ENCODE measurements at places on chromosomes 7 and 10. TPM values are rescaled to one million over a fixed set of nuclear protein-coding genes. Genes with fewer than 3 reads are reported as not detected.

GRCh38 chr10:109430043-109430760 lies 493.1 kb downstream of the XPNPEP1 start:
- DNase-seq: no peak

- no peak for DNase-seq
Observed at GRCh38 chr7:148397985-148398384, 192.6 kb upstream of the C7orf33 start.

DNA sequence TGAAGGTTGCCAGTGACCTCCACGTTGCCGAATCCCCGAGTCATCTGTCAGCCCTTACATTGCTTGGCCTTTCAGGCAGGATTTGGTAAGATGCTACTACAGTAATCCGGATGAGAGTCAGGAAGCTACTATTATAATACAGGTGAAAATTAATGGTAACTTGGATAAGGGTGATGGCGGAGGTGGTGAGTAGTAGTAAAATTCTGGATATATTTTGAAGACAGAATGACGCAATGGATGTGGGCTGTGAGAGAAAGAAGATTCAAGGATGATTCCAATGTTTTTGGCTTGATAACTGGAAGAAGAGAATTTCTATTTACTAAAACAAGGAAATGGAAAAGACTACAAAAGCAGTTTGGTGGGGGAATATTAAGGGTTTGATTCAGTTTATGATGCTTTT lies 1.4 kb upstream of the DNAJB12 start:
- no peak for DNase-seq

The MMP21 gene
- polyA plus RNA-seq: not detected

DNA sequence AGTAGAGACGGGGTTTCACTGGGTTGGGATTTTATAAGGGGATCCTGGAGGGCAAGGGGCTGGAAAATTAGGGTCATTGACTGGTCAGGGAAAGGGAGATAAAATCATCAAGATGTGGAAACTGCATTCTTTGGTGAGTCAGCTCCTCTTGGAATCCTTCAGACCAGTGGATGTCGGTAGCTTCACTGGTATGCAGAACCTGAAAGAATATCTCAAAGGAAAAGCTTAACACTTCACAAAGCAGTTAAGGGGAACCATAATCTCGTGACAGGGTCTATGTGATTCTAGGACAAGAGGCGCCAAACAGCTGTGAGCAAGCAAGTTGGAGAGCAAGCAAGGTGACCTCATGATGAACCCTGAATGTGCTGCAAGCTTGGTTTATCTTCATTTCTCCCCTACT lies 634.7 kb upstream of the AUTS2 start:
- no peak for DNase-seq

Data from kidney (tissue), 22 donors.